ENCODE measurements at places on chromosomes 13 and 19. TPM values are rescaled to one million over a fixed set of nuclear protein-coding genes. Genes with fewer than 3 reads are reported as not detected.
A peak's percentile ranks its signal among the peaks of the same experiment; 100 is the strongest.

C5AR2 gene
- not detected for polyA plus RNA-seq

GRCh38 chr13:69856331-69856730 is 251.3 kb upstream of the ATXN8OS start:
- H3K27me3 ChIP-seq = no peaks in the 10 kb centered on the region
- H3K4me3 ChIP-seq = no peak overlapping the region
- H3K36me3 ChIP-seq = no peaks in the 10 kb centered on the region
- peak; percentile 42 for DNase-seq
- H3K27ac ChIP-seq = peak overlapping the region; percentile 45

GRCh38 chr13:49112782-49113525 is 107.2 kb upstream of the MLNR start:
- H3K4me1 ChIP-seq = peaks cover 20% of the 10 kb centered on the region
- H3K27me3 ChIP-seq = no peaks in the 10 kb centered on the region
- H3K4me3 ChIP-seq = no peak overlapping the region
- peaks cover 19% of the 10 kb centered on the region for H3K36me3 ChIP-seq

- H3K36me3 ChIP-seq = peaks cover 9% of the 10 kb centered on the region
- H3K4me3 ChIP-seq = no peak overlapping the region
- no peak for DNase-seq
- peaks cover 34% of the 10 kb centered on the region for H3K4me1 ChIP-seq
- H3K27ac ChIP-seq = peak overlapping the region; percentile 81
- no peaks in the 10 kb centered on the region for H3K27me3 ChIP-seq
Observed at GRCh38 chr19:1232652-1233072, 5.1 kb downstream of the CBARP start.

DNA sequence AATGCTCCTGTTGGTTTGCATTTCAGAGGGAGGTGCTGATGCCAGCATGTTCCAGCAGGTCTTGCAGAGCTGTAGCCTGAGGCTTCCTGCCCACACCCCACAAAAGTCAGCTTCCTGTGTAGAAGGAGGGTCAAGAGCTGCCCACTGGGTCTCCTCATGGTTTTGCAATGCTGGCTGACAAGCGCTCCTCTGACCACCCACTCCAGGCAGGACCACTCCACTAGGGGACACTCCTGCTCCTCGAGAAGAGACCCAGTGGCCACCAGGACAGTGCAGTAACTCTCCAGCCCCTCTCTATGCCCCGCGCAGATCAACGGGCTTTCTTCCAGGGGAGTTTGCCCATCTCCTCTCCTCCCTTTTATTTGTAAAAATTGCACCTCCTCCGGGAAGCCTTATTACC is 72.9 kb upstream of the UQCRFS1 start:
- H3K36me3 ChIP-seq = no peaks in the 10 kb centered on the region
- peaks cover 27% of the 10 kb centered on the region for H3K27me3 ChIP-seq
- no peaks in the 10 kb centered on the region for H3K4me1 ChIP-seq
- peak; percentile 36 for DNase-seq
- no peak overlapping the region for H3K27ac ChIP-seq

DNA sequence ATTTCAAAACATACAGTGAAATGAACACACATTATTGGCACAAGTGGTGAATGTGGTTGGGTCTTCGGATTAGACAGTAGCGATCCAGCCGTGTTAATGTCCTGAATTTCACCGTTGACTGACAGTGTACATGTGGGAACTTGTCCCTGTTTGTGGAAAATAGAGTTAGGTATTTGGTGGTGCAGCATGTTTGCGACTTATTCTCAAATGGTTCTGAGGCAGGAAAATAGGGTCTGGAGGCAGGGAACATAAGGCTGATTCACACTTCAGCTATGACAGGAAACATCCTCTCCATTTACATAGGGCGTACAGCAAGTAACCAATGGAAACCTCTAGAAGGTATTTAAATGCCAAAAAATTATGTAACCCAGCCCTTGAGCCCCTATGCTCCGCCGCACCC is 4.2 kb downstream of the LGALS7B start:
- no peaks in the 10 kb centered on the region for H3K4me1 ChIP-seq
- no peak for DNase-seq
- H3K27ac ChIP-seq = no peak overlapping the region
- H3K4me3 ChIP-seq = no peak overlapping the region
- H3K27me3 ChIP-seq = no peaks in the 10 kb centered on the region

ABCA7 gene
- polyA plus RNA-seq = 36.8 TPM

DNA sequence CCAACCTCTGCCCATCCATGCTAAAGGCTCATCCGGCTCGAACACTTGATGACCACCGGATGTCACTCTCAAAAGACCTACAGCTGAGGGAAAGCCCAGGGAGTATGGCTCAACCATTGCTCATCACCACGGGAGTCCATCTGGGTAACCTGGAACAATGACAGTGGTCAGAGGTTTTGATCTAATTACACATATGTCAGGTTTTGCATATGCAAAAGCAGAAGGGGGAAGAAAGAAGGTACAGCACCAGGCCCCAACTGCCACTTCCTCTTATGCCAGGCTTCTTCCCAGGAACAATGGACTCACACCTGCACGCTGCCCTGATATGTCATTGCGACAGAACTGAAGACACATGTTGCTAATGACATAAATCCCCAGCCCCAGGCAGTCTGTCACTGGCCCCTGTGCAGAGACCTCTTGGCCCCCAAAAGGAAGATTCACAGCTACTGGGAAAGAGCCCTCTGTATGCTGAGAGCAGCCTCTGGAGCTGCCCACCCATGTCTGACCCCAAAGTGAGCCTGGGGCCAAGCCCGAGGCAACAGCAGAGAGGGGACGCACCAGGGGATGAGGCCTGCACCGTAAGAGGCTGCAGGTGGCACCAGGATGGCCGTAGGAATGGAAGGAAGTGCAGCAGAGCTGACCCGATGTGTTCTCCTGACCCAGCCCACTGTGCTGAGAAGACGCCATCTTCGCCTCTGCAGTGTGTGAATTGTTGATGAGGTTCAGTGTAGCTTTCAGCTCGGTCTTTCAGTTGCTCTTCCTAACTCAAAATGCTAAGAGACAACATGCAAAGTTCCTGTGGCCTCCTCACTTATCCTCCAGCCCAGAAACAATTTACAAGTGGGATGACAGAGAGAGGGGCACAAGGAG is 26.3 kb downstream of the EPS15L1 start:
- DNase-seq = no peak
- no peaks in the 10 kb centered on the region for H3K36me3 ChIP-seq
- H3K4me3 ChIP-seq = no peak overlapping the region
- peak overlapping the region; percentile 76 for H3K27ac ChIP-seq

Data from cardiac muscle cell (in vitro differentiated cells and primary cell).